ENCODE measurements at places on chromosomes 5 and 9.

GRCh38 chr9:34712140-34712539 lies 2.2 kb upstream of the CCL21 start:
- DNase-seq: no peak

- DNase-seq: no peak
Observed at GRCh38 chr5:172768573-172769341, 2.2 kb downstream of the DUSP1 start.

- peak; percentile 56 for DNase-seq
Observed at GRCh38 chr9:137454145-137454596, 5.0 kb downstream of the NSMF start.

GRCh38 chr5:68531970-68532369 lies 316.4 kb downstream of the PIK3R1 start:
- no peak for DNase-seq

DNA sequence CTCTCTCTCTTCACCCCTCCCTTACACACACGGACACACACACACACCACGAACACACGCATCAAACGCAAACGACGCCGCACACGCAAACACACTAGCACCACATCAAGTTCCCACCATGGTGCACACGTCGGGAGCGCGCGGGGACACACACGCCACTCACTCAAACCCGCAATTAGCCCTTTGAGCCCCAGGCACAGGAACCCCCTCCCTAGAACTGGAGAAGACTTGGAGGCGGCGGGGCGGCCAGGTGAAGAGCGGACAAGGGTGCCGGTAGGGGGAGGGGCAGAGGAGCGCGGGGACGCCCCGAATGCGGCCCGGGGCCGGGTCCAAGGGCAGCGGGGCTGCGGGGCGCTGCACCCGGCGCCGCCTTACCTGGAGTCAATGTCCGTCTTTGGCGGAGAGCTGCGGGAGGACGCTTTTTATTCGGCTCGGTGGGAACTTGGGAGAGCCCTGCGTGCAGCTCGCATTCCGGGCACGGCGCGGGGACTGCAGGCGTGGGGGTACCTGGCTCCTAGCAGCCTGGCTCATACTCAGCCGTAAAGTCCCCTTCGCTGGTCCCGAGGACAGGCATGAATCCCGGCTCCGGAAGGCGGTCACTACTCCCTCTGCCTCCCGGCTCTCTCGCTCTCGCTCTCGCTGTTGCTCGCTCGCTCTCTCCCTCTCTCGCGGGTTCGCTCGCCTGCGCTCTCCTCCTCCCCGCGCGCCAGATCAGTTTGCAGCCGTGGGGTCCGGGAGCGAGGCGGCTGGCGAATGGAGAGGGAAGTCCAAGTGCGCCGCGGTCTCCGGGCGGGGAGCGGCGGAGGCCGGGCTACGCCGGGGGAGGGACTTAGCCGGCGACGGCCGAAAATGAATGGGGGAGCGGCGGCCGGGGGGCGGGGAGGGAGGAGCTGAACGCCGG lies at the start of gene BRINP1:
BRINP1 (minus strand) TSS at position 755 of the 901 bp plus-strand sequence. CDS start 56,080 bp downstream, outside the sequence.
- no peak for DNase-seq

DNA sequence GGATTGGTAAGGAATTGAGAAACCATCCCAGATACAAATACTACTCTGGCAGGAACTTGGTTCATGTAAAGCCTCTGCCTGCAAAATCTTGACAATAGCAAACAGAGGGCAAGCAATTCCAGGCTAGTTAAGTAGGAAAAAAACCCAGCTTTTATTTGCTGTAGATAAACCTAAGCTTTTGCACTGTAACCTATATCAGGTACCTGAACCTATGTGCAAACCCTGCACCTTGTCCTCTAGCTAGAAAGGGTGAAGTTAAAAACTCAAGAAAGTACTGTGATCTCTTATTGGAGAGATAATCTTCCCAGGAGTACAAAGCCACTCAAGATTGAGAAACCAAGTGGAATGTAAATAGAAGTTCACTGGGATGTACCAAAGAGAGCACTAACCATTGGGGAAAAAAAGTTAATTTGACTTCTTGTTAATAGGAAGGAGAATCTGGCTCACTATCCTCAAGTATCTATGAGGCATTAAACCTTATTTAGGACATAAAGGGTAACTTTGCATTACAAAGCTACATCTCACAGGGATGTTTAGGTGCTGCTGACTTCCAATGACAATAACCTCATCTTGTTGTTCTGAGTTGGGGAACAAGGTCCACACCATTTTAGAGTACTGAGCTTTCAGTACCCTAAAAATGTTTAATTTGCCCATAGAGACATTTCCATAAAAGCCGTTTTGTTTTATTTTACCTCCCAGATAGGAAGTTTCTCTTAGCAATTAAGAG lies 73.8 kb upstream of the PCA3 start:
- DNase-seq: no peak

GRCh38 chr9:88531920-88532698 lies 2.9 kb upstream of the NXNL2 start:
- no peak for DNase-seq

Measured in breast epithelium (tissue), 4 donors.